ENCODE measurements at places on chromosomes 5 and 9.

GRCh38 chr5:76425146-76425545 lies 22.1 kb downstream of the IQGAP2 start:
- DNase-seq = no peak

DNA sequence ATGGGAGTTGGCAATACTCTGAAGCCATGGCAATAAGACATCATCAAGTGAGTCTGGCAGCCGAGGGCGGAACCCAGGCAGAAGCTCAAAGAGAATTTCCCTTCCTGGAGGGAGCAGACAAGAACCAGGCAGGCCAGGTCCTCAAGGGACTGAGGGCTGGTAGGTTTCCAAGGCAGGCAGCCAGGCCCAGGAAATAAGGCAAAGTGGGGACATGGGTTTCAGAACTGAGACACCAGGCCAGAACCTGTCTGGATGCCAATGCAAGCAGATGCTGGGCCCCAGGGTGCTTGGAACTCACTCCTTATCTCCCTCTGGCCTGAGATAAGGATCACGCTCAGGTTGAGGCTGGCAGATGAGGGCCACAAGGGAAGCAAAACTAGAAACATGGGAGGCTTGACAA lies 8.9 kb downstream of the TSSK1B start:
- DNase-seq = no peak

DNA sequence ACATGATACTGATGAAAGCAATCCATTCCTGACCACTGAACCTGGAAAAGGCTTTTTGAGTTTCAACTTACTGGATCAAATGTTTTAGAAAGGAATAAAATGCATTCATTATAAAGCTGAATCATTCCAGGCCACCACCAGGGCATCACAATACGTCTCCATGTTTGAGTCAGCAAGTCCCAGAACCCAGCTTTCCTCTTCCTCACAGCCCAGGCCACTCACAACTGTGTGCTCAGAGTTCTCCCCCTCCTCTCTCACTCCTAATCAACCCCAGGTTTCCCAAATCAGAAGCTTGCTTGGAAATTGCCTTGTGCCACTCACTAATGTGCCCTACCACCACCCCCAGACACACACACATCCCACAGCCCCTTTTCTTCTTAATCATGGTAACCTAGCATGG lies 91.7 kb downstream of the GNA14 start:
- no peak for DNase-seq

GRCh38 chr5:36078430-36078829 lies 11.7 kb upstream of the UGT3A2 start:
- no peak for DNase-seq

DNA sequence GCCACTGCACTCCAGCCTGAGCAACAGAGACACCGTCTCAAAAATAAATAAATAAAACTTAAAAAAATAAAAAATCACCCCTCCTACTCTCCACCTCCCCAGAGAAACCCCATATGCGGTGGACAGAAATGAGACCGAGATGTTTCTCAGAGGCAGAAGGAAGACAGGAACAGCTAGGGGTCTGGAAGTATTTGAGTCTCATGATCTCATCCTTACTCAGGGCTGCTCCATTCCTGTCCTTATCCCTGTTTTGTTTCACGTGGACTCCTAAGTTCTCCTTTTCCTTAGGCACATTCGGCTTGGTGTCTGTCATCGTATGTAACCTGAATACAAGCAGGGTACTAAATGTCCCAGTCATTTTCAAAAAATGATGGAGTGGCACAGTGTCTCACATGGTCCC lies 76.1 kb downstream of the C9orf50 start:
- DNase-seq = no peak

GRCh38 chr5:137822158-137822764 lies 45.4 kb upstream of the MYOT start:
- DNase-seq = no peak

DNA sequence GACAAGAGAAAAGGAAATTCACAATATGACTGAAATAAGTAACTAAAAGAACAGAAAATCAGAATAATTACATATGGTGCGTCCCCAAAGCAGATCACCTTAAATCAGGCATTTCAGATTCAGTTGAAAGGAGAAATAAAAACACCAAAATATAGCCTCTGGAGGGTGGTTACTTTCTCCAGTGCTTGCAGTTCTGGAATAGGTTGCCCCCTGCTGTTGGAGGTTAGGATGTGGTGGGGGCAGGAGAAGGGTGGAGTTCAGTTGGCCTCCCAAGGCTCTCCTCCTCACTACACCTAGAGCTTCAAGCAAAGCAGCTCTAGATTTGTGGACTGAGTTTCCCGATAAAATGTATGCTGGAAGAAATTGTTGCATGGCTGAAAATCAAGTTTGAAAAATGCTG lies 338.2 kb upstream of the TLE4 start:
- no peak for DNase-seq

DNA sequence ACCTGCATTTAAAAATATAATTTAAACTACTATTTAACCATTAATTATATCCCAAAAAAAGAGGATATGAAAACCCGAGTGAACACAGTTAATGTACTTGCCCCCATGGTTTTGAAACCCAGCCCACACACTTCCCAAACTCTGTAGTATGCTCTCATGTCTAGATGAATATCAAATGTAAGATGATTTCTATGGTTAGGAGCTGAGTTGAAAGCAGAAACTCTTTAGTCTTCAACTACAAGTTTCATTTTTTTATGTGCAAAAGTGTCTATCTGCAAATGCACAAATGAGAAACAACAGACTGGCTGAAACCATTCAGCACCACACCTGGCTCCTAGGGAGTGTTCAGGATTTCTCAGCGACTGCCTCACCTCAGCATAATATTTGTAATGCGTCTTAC lies 183.3 kb downstream of the SEMA5A start:
- no peak for DNase-seq

DNA sequence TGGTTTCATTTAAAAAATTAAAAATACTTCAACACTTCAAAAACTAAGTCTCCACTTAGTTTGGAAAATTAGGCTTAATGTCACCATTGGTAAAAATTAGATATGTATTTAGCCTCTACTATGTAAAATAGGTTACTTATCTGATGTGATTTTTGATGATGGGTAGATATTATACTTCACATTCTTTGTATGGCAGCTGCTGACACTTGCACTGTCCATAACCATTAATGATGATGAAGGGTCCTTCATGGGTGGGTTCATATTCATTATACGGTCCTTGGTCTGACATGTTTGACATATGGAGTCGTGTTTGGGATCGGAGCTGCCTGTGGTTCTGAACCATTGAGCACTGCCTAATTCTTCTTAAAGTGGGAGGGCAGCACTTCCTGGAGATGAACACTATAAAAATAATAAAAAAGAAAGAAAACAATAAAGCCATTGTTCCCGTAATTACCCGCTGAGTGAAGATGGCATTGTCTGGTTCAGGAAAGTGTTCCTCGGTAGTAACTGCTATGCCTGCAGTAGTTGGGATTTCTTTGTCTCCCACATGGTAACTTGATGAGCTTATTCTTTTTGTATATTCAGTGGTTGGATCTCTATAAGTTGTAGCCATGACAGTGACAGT lies 2.2 kb downstream of the LRRTM2 start:
- no peak for DNase-seq

- DNase-seq = no peak
Measured at GRCh38 chr5:54944364-54944763, 41.0 kb downstream of the ESM1 start.

GRCh38 chr5:135458921-135459331 lies 6.8 kb upstream of the TIFAB start:
- no peak for DNase-seq

DNA sequence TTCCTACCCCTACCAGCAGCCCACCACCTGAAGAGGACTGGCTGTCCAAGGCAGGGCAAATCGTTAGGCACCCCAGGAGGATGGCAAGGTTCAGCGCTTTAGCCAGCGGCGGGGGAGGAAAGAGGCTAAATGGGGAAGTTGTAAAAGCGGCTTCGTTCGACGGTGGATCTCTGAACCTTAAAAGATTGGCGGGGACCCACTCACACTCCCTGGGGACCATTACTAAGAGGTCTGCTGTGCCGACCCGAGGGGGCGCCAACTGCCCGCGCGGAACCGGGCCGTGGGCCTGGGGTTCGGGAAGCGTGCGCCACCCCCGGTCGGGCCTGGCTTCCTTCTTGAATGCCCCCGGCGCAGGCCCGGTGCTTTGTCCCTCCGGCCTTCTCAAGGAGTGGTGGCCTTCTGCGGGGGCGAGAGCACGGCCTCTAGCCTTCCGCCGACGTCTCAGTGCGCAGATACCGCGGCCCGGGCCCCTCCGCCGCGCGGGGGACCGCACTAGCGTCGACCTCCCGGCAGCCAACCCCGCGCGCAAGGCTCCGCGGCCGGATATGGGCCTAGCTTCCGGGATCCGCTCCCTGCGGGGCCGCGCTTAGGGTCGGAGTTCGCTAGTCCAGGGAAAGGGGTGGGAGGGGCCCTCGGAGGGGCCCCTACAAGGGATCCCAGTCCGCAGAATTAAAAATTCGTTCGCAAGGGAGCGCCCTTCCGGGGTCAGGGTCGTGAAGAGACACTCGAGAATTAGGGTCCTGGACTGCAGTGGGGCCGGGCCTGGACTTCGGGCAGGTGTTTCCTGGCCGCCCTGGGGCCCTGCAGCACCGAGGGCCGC lies 10.5 kb downstream of the NR2F1-AS1 start:
- no peak for DNase-seq

DNA sequence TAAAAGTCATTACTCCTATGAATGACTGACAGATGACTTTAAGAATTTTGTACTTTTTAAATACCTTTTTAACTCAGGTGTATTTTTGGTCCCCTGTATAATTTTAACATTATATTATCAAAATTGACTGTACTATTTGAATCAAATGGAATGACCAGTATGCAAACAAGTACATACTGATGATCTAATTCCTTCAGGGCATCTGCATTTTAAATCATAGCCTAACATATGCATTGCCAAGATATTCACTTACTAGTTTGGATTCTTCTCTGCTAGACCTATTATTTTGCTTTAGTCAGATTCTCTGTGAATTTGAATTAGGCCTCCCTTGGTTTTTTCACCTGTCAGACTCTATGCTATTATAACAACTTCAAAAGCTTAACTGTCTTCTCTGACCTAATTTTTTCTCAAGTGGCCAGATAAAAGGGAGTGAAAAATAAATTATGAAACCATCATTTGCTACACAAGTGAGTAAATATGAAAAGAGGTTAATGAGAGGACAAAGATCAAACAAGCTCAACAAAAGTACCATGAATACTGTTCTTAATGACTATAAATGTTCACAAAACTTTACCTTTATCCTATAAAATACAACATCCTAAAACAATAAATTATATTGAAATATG lies 1505.2 kb upstream of the CDH9 start:
- no peak for DNase-seq

- DNase-seq = no peak
Measured at GRCh38 chr9:95592931-95593330, 76.2 kb upstream of the PTCH1 start.

DNA sequence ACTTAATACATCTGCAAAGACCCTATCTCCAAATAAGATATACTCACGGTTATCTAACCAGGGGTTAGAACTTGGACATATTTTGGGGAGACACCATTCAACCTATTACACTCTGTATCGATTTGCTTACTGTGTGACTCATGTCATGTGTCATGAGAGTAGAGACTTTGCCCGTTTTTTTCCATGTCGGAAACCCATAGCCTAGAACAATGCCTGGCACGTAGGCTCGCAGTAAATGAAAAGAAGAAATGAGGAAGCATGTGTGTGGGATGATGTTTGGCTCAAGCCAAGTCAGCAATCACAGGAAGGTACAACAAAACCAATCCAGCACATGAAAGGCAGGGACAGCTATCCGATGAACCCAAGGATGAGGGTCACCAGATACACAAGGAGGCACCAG lies 94.6 kb upstream of the DNAH5 start:
- no peak for DNase-seq
